SHP77 treated with DMSO at 0.1 percent for 48 hours (cell line): ENCODE measurements at places on chromosomes 3 and 15.

GRCh38 chr3:73498764-73499622, 125.7 kb downstream of the PDZRN3 start:
- DNase-seq = no peak

- no peak for DNase-seq
These were observed 6.3 kb downstream of the MTMR10 start for GRCh38 chr15:30985081-30985531.

DNA sequence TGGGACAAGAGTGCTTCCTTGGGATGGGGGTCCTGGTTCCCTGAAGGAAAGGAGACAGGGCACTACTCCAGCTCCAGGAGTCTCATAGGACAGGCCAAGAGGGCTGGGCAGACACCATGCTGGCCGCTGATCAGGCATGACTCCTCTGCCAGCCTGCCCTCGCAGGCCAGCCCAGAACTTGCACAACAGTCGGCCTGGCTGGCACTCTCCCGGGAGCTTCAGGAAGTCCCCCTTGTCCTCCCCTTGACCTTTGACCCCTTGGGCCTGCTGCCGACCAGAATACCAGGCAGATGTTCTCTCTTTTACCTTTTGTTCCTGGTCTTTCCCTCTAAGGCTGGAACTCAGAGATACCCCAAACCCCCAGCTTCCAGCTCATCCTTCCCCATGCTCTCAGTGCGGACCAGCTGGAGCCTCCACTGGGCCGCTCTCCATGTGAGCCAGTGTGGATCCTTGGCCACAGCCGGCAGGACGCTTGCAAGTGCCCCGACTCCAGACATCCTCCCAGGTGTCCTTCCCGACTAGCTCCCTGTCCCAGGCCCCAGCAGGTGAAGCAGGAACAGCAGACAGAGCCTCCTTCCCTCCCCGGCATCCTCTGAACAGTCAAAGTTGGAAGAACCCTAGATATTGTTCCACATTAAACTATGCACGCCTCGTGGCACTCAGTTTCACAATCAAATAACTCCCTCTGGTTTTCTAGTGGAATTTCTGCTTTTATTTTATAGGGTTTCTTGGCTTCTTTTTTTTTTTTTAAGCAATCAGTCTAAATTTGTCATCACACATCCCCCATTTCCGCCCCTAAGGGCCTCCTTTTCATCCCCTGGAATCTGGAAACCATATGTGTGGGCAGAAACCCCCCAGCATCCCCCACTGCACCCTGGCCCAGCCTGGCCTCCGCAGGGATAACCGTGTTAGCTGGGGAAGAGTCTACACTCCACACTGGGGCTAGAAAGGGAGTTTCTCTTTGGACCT, 15.7 kb downstream of the VPS18 start:
- no peak for DNase-seq

DNA sequence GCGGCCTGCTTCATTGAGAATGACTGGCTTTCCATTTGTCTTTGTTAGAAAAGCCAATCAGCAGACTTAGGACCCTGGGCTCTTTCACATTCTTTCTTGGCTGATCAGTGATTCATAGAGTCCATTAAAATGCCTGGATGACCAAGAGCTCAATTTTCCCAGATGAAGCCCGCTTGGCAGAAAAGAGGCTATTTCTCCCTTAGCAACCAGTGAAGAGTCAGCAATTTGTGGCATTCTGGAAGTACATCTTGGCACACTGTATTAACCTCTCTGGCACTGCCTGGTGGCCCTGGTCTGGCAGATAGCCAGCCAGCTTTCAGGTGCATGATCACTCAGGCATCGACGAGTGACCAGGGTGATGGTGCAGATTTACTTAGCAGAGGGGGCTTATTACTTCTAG, 145.7 kb upstream of the PLAAT1 start:
- no peak for DNase-seq

DNA sequence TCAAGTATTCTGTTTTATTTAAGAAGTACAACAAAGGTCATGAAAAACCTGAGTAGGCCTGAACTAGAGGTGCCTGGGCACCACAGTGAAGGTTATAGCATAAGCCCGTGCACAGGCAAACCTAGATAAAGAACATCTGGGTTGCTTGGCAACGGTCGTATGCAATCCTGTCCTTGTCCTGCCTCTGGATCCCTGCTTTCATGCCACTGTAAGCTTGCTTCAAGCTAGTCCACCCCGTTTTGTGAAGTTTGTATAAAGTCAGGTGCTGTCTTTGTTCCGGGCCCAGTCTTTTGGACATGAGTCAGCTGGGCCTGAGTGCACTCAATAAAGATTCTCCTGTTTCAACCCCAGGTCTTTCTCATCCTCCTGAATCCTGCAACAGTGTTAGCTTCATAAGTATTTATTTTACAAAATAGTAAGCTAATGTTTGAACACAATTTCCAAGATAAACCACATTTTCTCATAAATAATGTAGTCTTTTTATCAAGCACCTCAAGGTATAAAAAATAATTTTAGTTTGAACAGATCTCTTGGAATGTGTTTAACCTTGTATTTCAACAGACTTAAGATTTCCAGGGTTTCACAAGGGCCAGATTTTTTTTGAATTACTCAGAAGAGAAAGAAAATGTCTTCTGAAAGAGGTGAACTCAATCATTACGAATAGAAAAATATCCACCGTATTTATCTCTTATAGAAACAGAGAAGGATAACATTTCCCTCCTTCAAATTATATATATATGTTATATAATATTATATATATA, 14.3 kb upstream of the SLC9C1 start:
- DNase-seq = peak; percentile 18

GRCh38 chr3:114550165-114550564, 256.3 kb downstream of the TIGIT start:
- DNase-seq = no peak

DNA sequence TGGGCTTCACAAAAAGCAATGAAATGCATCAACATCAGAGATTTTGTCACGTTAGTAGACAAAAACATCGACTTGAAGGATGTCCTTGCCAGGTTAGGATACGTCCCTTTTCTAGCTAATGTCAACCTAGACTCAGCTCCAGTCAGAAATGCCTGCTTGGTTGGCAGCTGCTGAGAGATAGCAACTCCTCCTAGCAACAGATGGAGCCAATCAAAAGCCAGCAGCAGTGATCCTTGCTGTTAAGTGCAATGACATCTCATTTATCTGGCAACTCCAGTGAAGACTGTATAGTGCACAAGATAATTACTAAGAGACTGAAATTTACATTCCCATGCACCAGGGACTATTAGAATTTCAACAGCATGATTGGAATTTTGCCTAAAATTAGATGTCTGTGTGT, 424.1 kb downstream of the FGF12 start:
- DNase-seq = no peak

GRCh38 chr3:95705786-95706418, 1108.5 kb upstream of the EPHA6 start:
- DNase-seq = no peak

GRCh38 chr3:76958274-76958673, 81.6 kb upstream of the ROBO2 start:
- no peak for DNase-seq

- DNase-seq = no peak
These were observed 23.3 kb downstream of the STAG1 start for GRCh38 chr3:136728918-136729317.

DNA sequence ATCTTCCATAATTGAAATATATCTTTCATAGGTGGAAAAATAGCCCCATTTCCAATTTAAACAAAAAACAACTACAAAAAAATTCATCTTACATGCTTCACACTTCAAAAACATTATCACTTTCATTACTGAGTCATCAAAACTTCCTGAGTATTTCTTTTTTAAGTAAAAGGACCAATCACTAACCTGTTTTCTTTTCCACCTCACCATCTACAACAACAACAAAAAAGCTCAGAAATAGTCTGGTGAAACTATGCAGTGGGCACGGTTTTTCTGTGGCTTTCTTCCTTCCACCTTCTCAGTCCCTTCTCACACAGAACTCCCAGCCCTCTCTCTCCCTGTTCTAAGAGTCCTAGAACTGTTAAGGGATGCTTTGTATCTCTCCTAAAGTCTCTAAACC, 20.3 kb upstream of the TNIK start:
- DNase-seq = no peak

DNA sequence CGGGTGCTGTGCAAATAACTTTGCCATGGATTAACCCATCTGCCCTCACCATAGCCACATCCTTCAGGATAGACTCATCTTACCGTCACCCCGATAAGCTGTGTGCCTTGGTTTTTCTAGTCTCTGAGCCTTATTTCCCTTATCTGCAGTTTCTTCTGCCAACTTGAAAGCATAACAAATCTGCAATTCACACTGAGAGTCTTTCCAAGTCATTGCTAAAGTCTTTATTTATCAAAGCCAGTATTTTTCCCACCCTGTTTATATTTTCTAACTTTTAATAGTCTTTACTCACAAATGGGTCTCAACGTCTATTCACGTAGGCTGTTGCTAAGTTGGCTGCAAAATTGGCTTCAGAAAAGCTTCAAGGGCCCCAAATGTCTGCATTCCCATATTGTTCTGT, 61.6 kb upstream of the SUCLG2 start:
- DNase-seq = no peak

DNA sequence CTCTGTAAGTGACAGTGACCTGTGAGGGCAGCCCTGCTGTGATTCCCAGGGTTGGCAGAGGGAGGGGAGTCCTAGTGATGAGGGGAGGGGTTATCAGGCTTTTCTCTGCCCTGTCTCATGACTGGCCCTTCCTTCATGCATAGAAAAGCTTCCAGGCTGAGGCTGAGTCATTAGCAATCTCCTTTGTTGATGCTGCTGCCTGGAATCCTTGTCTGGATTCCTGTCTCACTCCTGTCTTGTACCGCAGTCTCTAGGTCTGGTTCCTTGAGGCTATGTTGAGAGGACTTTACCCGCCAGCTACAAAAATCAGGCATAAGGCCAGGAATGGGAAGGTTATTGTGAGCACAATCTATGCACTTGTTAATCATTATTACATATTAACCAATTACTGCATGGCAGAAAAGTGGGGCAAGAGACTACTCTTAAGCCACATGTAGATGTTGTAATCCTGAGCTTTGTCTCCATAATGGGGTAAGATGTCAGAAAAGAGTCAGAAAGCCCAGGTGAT, 7.2 kb downstream of the KLHL6 start:
- DNase-seq = no peak
